Fibroblast of skin of right biceps (primary cell): ENCODE measurements at places on chromosomes 7 and 10.

DNA sequence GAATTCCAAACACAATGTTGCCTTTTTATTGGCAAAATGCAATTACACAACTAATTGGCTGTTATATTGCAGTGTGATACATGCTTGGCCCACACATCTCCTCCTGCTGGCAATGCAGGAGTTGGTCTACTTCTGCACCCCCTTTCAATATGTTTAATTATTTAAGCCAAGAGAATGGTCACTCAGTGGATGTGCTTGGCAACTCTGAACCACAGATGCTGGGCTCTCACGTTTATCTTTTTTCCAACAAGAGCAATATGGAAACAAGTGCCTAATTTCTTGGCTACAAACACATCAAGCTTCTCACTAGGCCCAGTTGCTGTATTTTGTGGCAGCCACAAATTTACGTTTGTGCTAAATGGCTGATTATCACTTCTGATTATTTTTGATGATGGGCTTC lies 1149.2 kb upstream of the CELF2 start:
- DNase-seq, result no peak

- DNase-seq, result no peak
Measured at GRCh38 chr10:133276435-133277201, at the start of gene ADAM8. ADAM8 (minus strand) TSS chr10:133276868; CDS start chr10:133276817, 51 bp downstream.

DNA sequence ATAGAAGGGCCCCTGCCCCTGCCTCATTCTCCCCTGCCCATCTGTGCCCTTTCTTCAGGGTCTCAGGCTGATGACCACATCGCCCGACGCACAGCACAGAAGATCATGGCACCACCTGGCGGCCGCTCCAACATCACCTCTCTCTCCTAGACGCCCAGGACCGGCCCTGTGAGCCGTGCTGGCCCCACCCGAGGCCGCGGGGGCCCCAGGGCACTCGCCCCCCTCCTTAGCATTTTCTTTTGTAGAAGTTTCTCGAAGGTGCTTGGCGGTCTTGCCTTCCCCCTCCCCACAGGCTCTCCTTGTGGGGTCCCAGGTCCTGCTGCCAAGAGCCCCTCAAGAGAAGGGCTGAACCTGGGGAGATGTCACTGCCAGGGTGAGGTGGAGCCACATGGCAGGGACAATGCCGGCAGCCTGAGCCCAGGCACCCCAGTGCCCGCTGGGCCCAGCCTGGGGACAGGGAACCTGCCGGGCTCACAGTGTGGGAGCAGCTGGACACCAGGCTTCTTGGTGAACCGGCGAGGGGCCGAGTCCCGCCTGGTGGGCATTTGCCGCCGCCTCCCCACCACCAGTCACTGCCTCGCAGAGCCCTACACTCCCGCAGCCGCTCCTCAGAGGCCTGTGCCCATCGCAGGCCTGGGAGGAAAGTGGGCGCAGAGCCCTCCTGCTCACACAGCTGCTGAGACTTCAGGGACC lies 18.2 kb downstream of the DPYSL4 start:
- DNase-seq, result no peak

- peak; percentile 58 for DNase-seq
Measured at GRCh38 chr10:61319386-61320256, 133.6 kb downstream of the TMEM26 start.

GRCh38 chr10:54124209-54124885 lies 676.7 kb downstream of the PCDH15 start:
- no peak for DNase-seq

DNA sequence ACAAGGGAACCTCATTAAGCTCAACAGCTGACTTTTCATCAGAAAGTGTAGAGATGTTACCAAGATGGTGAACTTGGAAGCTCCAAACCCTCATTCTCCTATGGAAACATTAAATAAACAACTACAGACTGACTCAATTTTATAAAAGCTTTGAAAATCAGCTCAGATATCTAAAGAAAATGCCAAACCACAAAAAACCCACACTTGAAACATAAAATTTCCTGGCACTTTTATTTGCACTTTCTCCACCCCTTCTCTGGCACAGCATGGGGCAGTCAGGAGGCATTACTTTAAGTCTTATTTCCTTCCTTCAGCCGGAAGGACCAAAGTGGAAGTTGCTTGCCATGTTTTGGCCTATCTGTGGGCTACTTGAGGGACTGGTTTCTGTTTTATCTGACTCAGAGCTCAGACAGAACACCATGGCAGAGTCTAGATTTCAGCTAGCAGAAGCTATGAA lies 114.7 kb downstream of the ODAD2 start:
- DNase-seq, result no peak

DNA sequence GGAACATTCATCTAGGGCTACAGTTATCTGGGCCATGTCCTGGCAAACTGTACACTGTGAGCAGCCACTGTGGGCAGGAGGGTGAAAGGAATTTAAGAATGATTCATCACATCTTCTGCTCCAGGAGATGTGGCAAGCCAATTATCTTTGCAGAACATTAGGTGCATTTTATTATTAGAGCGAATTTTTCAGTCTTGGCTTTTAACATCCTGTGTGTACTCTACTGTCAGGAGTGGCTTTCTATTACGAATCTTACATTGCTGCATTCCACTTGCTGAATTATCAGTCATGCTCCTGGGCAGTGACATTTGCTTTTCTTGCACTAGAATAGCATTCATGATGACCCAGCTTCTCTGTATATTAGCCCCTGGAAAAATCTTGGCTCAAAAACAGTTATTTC lies 109.2 kb upstream of the TARP start:
- DNase-seq, result peak; percentile 53

DNA sequence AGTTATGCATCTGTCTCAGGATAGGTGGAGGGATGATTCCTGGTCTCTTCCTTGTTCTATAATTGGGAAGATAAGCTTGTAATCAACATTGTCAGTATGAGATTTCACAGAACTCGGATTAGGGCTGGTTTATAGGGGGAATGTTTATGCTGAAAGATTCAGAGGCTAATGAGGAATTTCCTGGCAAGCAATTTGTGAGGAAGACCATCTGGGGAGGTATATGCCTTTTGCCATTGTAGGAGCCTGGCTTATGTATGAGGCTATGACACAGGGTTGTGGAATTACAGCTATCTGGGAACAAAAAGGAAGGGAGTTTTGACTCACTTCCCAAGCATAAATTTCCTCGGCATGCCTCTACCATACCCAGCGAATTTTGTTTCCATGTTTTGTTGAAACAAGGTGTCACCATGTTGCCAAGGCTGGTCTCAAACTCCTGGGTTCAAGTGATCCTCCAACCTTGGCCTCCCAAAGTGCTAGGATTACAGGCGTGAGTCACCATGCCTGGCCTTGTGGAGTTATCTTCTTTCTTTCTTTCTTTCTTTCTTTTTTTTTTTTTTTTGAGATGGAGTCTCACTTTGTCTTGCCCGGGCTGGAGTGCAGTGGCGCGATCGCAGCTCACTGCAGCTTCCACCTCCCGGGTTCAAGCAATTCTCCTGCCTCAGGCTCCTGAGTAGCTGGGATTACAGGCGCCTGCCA lies 1.6 kb upstream of the COPS6 start:
- peak; percentile 99 for DNase-seq

DNA sequence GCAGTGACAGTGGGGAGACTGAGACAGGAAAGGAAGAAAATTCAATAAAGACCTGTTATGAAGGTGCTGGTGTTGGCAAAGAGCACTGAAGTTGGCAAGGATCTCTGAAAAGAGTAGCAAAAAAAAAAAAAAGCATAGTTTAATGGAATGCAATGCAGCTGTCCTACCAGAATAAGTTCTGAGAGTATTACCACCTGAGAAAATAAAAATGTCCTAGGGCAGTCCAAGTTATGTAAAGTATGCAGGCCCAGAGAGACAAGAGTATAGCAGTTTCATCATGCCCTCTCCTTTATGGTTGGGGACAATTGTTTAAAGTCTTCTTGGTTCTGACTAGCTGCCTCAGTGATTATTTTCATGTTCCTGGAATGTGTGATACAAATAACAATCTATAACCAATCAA lies 1092.8 kb downstream of the SORCS3 start:
- no peak for DNase-seq

GRCh38 chr10:3071405-3072198 lies 4.3 kb downstream of the PFKP start:
- peak; percentile 86 for DNase-seq

GRCh38 chr7:36244429-36244828 lies 91.4 kb downstream of the EEPD1 start:
- no peak for DNase-seq
